Right renal pelvis (tissue), 4 donors: ENCODE measurements at places on chromosomes 7 and 10. TPM values are rescaled to one million over a fixed set of nuclear protein-coding genes. Genes with fewer than 3 reads are reported as not detected.

DNA sequence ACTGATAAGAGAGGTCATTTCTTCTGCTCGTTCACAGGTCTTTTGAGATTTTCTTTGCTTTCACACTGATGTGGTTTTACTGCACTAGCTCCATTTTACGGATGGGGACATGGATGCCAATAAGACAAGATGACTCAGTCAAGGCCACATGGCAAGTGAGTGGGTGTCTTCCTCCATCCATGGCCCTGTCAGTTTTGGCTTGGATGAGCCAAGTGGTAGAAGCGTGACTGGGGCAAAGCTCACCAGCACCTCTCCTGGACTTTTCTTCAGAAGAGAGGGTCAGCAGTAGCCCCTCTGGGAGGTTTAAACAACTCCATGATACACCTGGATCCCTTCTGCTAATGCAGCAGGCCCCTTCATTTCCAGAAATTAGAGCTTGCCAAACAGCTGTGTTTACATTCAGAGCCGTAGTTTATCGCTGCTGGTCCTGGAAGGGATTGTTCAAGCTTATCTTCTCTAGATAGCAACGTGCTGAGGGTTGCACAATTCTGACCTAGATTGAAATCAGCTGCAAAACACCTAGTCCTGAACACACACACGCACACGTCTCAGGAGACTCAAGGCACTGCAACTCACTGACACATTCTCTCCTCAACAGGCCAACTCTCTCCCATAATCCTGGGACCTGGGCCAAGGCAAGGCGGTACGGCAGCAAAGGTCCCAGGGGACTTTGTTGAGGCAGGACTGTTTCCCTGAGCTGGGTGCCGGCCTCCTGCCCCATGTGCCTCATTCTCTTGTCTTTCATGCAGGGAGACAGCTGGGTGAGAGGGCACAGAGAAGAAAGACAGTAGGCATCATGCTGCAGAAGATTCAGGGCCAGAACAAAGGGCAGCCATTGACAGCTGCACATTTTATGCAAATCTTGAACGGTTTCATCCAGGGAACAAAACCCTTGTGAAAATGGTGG lies 14.2 kb upstream of the PDCD4 start:
- no peak for DNase-seq

MYOZ1 gene
- 5.5 TPM for polyA plus RNA-seq

SLC13A1 gene
- 22.8 TPM for polyA plus RNA-seq

DNA sequence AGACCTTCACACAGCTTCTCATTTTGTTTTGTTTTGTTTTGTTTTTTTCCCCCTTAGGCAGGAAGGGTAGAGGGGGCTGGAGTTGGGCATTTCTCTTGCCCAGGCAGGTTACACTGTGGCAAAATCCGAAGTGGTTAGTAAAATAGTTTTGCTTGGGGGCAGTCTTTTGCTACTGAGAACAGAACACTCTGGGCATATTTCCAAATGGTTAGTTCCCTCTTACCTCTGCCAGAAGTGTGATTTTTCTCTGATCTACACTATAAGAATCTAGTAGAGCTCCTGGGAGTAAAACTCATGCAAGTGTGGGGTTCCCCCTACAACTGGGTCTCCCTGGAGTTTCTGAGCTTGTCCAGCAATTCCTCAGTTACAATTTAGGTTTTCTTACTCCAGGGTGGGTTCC lies 61.7 kb downstream of the NPS start:
- DNase-seq, result no peak

- DNase-seq, result no peak
Measured at GRCh38 chr7:149147752-149148653, 750 bp downstream of the ZNF398 start.

- DNase-seq, result peak; percentile 42
Measured at GRCh38 chr10:91389636-91390512, 20.3 kb upstream of the HECTD2 start.

DNA sequence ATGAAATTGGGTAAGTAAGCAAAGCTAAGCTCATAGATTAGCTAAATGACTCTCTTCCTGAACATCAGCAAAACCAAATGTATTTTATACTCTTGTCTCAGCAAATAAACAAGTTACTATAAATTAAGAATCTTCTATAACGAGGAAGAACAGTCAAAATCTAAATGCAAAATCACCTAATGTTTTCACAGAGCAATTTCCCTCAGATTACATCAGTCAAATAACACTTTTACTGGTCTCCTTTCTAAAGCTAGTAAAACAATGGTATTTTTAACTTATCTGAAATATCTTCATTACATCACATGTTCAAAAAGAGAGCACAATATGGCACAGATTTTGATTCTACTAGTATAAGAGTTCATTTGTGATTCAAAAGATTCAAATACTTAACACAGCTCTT lies 16.5 kb upstream of the GPR22 start:
- no peak for DNase-seq

GRCh38 chr7:107694386-107694785 lies 33.8 kb downstream of the SLC26A4 start:
- no peak for DNase-seq

- no peak for DNase-seq
Measured at GRCh38 chr10:34169131-34169530, 646.0 kb downstream of the PARD3 start.

TAS2R3 gene
- polyA plus RNA-seq, result 0.44 TPM

DNA sequence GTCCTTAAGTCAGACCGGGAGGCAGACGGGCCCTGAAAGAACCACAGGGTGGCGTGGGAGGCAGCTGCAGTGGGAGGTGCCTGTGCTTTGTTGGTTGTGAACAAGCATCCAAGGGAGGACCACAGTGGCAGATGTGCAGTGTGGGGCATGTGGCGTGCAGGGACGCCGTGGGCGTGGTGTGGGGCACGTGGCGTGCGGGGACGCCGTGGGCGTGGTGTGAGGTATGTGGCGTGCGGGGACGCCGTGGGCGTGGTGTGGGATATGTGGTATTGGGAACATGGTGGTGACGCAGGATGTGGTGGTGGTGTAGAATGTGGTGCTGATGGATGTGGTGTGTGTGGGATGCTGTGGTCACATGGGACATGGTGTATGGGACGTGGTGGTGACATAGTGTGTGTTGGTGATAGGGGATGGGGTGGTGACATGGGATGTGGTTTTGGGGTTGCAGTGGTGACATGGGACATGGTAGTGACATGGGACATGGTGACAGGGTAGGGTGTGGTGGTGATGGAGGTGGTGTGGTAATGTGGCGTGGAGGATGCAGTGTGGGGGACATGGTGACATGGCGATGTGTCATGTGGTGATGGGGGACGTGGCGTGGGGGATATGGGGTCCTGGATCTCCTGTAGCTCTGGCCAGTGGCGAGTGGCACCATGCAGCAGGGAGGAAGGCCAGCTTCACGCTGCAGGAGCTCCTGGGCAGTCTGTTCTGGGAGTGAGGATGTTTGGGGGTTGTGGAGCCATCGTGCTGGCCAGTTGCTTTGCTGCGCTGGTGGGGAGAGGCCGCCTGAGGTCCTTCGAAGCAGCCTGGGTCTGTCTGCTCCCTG lies 78.8 kb downstream of the INPP5A start:
- no peak for DNase-seq

GRCh38 chr7:27102581-27103442 lies at the start of gene HOXA2:
Gene HOXA2 (minus strand): TSS chr7:27102683. CDS start chr7:27102500, 183 bp downstream.
- peak; percentile 63 for DNase-seq

- DNase-seq, result no peak
Measured at GRCh38 chr10:44439239-44439957, 54.5 kb upstream of the CXCL12 start.

GPR26 gene
- polyA plus RNA-seq, result 0.01 TPM

DNA sequence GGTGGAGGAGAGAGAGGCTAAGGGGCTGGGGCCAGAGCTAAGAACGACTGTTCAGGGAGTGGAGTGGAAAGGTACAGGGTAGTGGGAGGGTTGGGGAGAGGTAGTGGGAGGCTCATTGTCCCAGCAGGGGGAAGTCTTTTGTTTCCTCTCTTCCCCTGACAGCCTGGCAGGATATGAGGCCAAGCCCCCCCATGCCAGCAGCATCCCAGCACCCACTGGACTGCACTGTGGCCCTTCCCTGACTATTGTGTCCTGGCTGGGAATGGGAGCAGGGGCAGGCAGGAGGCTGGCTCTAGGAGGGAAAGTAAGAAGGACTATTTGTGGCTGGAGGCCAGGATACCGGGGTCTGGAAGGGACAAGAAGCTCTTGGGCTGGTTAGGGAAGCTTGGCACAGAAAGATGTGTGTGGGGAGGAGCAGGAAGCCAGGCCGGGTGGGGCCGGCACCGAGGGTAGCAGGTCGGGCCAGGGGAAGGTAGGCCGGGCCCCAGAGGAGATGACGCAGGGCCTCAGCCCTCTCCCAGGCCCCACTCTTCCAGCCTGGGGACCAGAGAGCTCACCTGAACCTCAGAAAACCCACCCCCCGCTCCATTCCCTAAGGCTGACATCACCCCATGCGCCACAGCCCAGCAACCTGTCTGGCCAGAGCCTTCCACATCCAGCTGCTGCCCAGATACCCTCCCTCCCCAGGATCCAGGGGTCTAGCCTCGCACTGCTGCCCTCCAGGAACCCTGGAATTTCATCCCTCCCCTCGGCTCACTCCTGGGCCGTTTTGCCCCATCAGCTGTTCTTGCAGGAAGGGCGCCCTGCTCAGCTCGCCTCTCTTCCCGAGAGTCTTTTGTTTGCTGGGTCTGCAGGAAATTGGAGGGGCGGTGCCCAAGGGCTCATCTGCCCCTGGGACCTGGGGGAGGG lies 8.8 kb upstream of the EPHB4 start:
- DNase-seq, result no peak

VWA2 gene
- polyA plus RNA-seq, result 1.9 TPM

DNA sequence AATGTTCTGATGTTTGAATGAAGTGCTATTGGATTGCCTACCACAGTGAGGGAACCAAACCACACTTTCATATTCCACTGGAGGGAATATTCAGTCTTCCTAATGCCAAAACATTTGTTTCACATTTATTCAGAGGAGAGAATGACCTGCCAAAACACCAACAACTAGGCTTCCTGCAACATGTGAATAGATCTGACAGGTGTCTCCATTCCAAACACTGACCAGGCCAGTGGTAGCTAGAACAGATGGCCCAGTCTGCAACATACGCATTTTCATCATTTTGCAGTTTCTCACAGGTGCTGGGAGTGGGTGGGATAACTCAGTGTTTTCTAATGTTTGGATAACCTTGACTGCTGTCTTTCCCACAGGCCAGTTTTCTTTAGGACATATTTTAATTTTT lies 110.0 kb downstream of the RELN start:
- no peak for DNase-seq

- DNase-seq, result no peak
Measured at GRCh38 chr7:27196287-27196767, 3.6 kb downstream of the HOXA13 start.

DNA sequence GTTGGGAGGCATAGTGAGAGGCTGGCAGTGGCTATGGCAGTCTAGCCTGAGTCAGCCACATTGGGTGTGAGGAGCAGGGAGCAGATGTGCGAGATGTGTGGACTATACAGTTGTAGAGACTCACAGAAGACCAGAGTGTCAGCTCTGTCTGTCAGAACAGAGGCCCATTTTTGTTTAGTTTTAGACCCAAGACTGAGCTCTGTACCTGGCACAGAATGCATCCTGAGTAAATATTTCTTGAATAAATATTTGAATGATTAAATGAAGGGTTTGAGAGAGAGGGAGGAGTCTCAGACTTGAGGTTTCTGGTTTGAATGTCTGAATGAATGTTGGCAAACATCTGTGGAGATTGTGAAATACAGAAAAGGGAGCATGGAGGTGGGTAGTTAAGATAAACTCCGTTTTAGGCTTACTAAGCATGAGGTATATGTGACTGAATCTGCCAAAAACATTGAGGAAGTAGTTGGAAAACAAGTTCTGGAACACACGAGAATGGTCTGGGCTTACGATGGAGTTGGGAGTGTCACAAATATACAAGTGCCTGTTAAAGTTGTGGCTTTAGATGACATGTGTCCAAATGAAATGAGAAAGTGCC lies 3.6 kb downstream of the SEC23IP start:
- DNase-seq, result no peak

OIT3 gene
- polyA plus RNA-seq, result 3.0 TPM

RBAK gene
- 21.3 TPM for polyA plus RNA-seq

DNA sequence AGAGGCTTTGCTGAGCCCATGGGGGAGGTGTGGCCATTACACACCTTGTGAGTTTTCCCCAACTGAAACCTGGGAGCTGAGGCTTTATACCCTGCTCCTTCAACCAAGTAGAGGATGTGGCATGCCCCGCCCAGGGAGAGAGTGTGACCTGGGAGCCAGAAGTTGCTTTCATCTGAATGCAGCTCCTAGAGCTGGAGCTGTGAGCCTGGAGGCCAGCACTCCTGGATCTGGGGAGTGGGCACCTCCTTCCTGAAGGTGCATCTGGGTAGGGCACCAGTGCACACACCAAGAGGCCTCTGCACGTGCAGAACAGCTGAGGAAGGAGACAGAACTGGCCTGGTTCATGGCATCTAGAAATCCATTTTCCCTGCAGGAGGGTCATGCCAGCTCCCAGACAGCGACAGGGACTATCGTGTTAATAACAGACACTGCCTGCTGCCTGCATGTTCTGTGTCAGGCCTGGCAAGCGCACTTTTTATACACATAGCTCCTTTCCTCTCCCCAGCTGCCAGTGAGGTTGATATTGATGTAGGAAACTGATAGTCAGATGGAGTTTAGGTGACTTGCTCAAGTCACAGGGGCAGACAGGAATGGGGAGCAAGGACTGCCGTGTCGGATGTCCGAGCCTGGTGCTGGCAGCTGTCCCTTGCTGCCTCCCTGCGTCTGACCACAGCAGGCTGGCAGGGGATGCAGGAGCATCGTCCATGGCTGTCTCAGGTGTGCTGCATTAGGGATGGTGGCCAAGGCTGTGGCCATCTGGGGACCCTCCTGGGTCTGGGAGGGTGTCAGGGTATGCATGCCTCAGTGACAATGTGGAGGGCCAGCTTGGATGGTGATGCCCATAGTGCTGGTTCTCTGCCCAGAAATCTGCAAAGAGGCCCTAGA lies 189.9 kb upstream of the CXCL12 start:
- no peak for DNase-seq

DNA sequence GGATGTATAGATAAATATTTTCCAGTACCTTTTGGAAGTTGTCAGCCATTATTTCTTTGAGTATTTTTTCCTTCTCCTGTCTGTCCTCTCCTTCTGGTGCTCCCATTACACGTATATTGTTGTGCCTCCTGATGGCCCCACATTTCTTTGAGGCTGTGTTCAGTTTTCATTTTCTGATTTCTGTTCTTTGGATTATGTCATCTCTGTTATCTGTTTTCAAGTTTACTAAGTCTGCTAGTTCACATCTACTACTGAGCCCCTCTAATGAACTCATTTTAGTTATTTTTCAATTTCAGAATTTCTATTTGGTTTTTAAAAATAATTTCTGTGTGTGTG lies 16.3 kb downstream of the RBM33 start:
- DNase-seq, result no peak

- no peak for DNase-seq
Measured at GRCh38 chr10:6567203-6567703, 12.8 kb downstream of the PRKCQ start.
